ENCODE measurements at places on chromosomes 11 and 22. TPM values are rescaled to one million over a fixed set of nuclear protein-coding genes. Genes with fewer than 3 reads are reported as not detected.
A peak's percentile ranks its signal among the peaks of the same experiment; 100 is the strongest.

The BBOX1 gene
- 17.6 TPM for total RNA-seq

- no peak overlapping the region for H3K27ac ChIP-seq
- H3K4me3 ChIP-seq, result no peak overlapping the region
- DNase-seq, result peak; percentile 52
- H3K4me1 ChIP-seq, result peaks cover 5% of the 10 kb centered on the region
Observed at GRCh38 chr11:2533587-2534133, 88.9 kb downstream of the KCNQ1 start.

- H3K4me1 ChIP-seq, result no peaks in the 10 kb centered on the region
- H3K27ac ChIP-seq, result no peak overlapping the region
- no peak overlapping the region for H3K4me3 ChIP-seq
- H3K27me3 ChIP-seq, result no peaks in the 10 kb centered on the region
- no peak for DNase-seq
Observed at GRCh38 chr11:13174090-13174489, 103.5 kb upstream of the BMAL1 start.

- no peak overlapping the region for H3K27ac ChIP-seq
- no peak overlapping the region for H3K4me3 ChIP-seq
- DNase-seq, result no peak
- no peaks in the 10 kb centered on the region for H3K4me1 ChIP-seq
- H3K27me3 ChIP-seq, result no peaks in the 10 kb centered on the region
- H3K36me3 ChIP-seq, result no peaks in the 10 kb centered on the region
Observed at GRCh38 chr11:108775324-108775723, 110.5 kb downstream of the DDX10 start.
